ENCODE measurements at places on chromosomes 1 and 21.

GRCh38 chr1:8653878-8654277, 163.6 kb downstream of the RERE start:
- DNase-seq: no peak

GRCh38 chr1:28775121-28775942, 36.6 kb upstream of the OPRD1 start:
- peak; percentile 42 for DNase-seq

DNA sequence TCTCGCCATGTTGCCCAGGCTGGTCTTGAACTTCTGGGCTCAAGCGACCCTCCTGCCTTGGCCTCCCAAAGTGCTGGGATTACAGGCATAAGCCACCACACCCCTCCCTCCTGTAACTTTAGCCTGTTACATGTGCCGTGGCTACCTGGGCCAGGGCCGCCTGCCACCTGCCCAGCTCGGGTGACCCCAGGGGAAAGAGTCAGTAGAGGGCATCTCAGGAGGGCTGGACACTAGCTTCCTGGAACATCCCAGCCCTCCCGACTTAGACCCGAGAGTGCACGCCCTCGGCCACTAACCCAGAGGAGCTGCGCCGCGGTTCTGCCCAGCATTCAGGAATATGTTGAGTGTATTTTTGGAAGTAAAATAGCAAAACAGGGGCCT, 40.4 kb upstream of the TMEM52 start:
- no peak for DNase-seq

DNA sequence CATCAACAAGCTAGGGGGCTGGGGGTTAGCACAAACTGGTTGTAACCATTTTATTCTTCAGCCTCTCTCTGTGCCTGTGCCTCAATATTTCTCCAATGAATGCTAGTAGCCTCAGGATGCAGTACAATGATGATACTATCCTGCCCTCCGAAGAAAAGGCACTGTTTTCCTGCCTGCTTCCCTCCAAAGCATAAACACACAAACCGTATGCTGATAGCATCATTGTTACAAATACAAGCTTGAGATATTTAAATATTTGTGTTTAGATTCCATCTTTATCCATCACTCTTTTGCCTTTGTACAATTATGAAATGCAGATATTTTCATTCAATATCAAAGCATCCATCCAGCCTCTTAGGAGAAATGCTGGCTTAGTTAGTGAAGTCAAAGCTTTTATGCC, 404.8 kb downstream of the DUSP10 start:
- DNase-seq: no peak

- no peak for DNase-seq
Observed at GRCh38 chr1:165915480-165915879, 88.1 kb downstream of the UCK2 start.

DNA sequence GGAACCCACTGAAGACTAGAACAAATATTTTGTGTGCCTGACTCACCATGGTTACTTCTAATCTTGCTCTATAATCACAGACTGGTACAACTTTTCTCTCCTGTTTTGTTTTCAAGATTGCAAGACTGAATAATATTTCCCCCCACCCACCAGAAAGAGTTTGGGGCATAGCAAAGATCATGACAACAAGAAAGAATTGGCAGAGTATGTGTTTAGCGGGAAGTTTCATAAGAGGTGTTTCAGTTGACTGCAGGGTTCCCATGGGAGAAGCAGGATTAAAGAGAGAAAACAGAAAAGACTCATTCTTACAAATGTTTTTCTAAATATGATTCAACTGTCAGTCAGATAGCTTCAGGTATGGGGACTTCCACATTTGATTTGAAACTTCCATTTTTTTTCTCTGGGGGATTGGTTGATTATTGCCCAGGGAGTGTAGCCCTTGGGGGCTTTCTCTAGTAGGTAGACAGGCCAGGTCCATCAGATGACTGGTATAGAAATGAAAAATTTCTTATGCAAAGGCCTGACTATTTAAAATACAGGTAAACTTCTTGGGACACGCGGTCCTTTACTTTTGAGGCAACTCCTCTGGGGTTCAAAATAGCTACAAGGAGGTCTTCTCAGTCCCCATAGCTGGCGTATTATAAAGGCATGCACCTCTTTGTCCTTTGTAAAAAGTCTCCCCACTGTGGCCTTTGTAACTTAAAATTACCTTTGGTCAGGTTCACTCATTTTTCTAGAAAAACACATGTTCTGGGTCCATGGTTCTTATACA, 13.9 kb downstream of the OR14I1 start:
- no peak for DNase-seq

GRCh38 chr1:8472668-8473067, 154.8 kb downstream of the SLC45A1 start:
- no peak for DNase-seq

DNA sequence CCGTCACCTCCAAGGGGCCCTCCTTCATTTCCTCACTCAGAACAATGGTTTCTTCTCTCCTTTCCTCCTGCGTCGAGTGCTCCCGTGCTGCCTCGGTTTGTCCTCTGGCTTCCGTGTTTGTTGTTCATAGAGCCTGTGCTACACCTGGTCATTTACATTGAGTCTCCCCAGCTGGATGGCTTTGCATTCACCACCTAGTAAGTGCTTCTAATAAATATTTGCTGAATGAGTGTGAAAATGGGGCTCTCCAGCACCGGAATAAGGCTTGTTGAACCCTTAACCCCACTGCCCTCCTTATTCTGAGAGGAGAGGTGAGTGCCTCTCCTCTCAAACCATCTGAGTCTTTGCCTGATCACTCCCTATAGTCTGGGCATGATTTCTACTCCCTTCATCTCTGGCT, 104.9 kb downstream of the CNIH3 start:
- DNase-seq: no peak

DNA sequence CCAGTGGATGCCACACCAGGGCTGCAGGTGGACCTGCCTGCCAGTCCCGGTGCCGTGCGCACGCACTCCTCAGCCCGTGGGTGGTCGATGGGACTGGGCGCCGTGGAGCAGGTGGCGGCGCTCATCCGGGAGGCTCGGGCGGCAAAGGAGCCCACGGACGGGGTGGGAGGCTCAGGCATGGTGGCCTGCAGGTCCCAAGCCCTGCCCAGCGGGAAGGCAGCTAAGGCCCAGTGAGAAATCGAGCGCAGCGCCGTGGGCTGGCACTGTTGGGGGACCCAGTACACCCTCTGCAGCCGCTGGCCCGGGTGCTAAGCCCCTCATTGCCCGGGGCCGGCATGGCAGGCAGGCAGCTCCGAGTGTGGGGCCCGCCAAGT, 1171.8 kb upstream of the B3GALT2 start:
- no peak for DNase-seq

- DNase-seq: peak; percentile 27
Observed at GRCh38 chr1:151612501-151613281, 841 bp downstream of the SNX27 start.

DNA sequence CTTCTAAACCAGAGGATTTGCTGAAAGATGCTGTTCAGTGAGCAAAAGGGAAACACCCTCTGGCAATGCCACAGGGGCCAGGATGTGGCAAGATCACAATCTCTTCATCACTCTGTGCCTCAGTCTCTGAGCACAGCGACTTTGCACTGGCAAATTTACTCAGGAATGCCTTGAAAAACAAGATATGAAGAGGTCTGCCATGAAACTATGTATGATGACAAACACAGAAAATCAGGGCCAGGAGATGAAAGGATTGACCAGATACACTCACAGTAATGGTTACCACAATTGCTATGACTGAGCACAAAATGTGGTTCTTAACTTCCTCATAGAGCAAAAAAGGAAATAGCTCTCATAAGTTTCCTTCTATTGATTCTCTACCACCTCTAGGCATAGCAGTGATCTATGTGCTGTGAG, 5.8 kb downstream of the TTC13 start:
- peak; percentile 63 for DNase-seq

- no peak for DNase-seq
Observed at GRCh38 chr1:91201694-91202093, 179.9 kb upstream of the ZNF644 start.

GRCh38 chr1:44842862-44843655, at the start of gene PTCH2:
Gene PTCH2 (minus strand): TSS chr1:44843253. CDS start chr1:44842932, 321 bp downstream.
- no peak for DNase-seq

GRCh38 chr1:159959451-159959850, 5.4 kb upstream of the SLAMF9 start:
- no peak for DNase-seq

DNA sequence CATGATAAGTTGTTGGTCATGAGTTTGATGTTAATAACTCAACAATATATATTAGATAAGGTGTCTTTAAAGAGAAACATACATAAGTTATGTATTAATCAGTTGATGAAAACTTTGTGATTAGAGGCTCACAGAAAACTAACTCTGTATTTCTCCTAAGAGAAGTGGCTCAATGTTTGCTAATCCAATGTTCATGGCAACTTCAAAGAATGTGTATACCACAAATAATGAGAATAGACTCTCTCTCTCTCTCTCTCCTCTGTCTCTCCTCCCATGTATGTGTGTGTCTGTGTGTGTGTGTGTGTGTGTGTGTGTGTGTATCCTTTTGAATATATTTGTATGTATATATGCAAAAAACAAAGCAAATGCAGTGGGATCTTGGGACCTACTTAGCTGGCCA, 1304.9 kb downstream of the MRPL39 start:
- DNase-seq: no peak

- DNase-seq: no peak
Observed at GRCh38 chr1:21860971-21861370, 48.9 kb downstream of the LDLRAD2 start.

GRCh38 chr1:160540859-160541233, 17.8 kb upstream of the SLAMF6 start:
- no peak for DNase-seq

DNA sequence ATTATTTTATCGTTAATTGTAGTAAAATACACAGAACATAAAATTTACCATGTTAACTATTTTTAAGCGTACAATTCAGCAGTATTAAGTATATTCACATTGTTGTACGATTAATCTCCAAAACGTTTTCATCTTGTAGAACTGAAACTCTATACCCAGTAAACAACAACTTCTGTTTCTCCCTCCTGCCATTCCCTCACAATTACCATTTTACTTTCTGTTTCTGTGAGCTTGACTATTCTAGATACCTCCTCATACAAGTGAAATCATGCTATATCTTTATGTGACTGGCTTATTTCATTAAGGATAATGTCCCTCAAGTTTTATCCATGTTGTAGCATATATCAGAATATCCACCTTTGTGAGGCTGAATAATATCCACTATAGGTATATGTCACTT, 156.8 kb downstream of the ST6GALNAC3 start:
- no peak for DNase-seq

DNA sequence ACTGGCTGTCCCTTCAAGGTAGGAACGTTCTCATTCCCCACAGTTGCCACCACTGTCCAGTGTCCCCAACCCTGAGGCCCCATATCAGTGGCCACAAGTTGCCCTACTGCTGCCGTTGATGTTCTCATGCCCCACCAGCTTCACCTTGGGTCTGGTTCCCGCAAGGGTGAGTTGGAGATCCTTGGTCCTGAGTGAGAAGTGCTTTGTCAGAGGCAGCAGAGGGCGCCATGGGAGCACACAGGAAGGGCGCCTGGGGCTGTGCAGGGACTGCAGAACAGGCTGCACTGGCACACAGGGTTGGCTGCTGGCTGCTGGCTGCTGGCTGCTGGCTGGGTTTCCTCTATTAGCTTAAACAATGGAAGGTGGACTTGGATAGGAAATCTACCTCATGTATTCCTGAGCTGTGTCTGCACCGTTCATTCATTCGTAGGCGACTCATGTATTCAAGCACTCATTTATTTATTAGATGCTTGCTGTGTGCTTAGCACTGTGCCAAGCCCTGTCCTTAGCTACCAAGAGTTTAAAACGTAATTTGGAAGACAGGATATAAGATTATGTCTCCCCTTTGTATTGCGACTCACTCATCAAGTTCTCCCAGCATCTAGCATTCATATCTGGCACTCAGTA, 2.1 kb upstream of the S100A9 start:
- DNase-seq: peak; percentile 8

GRCh38 chr1:94332516-94332915, 85.7 kb upstream of the ABCD3 start:
- DNase-seq: no peak

DNA sequence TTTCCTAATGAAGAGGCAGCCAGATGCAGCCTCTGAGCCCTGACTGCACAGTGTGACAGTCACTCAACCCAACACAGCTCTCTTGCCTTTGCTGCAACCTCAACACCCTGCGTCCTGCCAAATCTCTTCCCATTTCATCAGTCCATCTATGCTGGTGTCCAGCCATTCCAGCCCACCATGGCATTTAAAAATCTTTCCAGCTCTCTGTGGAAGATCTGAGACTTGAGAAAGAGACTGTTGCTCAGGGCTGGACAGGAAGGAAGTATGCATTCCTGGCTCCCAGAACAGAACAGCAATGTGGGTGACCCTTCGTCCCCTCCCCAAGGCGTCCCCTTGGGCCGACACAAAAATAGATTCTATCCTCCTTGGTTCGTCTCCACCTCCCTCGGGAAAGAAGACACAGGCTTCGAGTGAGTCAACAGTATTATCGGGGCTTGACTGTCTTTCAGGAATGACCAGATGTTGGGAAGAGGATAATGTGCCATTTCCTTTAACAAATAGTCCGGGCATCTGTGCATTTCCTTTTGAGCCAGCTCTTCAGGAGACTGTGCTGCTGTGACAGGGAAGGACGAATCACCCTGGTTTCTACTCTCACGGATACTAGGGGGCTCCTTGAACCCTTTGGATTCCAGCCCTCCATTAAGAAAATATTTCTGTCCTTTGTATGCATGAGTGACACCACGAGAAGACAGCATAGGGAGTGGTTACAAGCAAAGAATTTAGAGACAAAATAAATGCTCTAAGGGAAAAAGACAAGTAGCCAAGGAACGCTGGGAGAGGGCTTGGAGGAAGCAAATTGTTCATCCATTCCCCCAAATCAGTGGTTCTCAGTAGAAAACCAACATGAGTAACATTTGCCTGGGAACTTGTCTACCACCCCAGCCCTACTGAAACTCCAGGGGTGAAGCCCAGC, 111.4 kb upstream of the CDC42BPA start:
- no peak for DNase-seq

GRCh38 chr1:109944541-109944940, 33.9 kb downstream of the CSF1 start:
- no peak for DNase-seq

- DNase-seq: no peak
Observed at GRCh38 chr1:24362982-24363614, 43.9 kb downstream of the GRHL3 start.

- no peak for DNase-seq
Observed at GRCh38 chr1:217856342-217857034, 225.3 kb downstream of the SPATA17 start.

- no peak for DNase-seq
Observed at GRCh38 chr1:44242746-44243145, 29.5 kb downstream of the DMAP1 start.

DNA sequence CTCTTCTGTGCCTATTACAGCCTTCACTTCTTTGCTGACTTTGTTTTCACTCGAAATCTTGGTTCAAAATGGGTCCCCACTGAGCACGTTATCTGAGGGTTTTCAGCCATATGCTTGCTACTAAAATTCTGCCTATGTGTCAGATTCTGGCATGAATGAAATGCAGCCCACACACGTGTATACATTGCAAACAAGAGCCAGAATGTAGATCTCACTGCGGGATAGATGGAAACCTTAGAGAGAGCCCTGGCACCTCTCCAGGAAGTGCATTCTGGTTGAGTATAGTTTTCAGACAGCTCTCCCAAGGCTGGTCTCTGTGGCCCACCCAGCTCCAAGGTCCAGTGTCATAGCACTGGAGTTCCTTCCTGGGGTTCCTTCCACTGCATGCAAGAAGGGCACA, 234.7 kb upstream of the GJB5 start:
- DNase-seq: no peak

- DNase-seq: no peak
Observed at GRCh38 chr21:24208562-24209260, 1398.6 kb downstream of the MRPL39 start.
